ENCODE measurements at places on chromosomes 13 and 19. TPM values are rescaled to one million over a fixed set of nuclear protein-coding genes. Genes with fewer than 3 reads are reported as not detected.

Gene CUL4A
- polyA plus RNA-seq, result 86.6 TPM

Gene IGSF23
- polyA plus RNA-seq, result 0.23 TPM

Gene JUNB
- polyA plus RNA-seq, result 31.9 TPM

Gene NLRP7
- polyA plus RNA-seq, result not detected

Gene SNAPC2
- polyA plus RNA-seq, result 8.4 TPM

Gene BRSK1
- polyA plus RNA-seq, result 0.53 TPM

Gene MEIS3
- 0.83 TPM for polyA plus RNA-seq

Gene ATXN8OS
- polyA plus RNA-seq, result not detected

Gene KLC3
- polyA plus RNA-seq, result 0.03 TPM

GRCh38 chr13:59229401-59229800, 934.3 kb downstream of the DIAPH3 start:
- no peak for DNase-seq

DNA sequence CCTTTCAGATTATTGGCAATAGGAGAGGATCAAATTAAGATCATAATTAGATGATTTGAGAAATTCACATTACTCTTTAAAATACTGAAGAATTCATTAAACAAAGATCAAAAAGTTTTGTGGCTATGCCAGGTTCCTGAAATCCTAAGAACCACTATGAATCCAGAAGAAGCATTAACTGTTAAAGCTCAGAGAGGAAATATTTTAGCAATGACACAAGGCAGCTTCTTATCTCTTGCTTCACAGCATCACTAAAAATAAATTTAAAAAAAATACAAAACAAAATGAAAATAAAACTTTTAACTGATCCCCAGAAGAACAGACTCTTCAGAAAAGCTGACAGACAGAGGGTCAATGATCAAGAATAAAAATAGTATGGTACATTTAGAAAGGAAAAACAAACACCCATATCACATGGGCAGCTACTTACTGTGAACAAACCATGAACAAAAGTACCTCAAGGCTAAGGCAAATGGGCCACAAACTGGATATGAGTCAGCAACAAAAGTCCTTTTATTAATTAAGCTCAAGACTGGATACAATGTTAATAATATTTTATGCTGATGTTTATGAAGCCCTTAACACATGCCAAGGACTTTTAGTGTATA, 19.6 kb downstream of the RNF6 start:
- no peak for DNase-seq

GRCh38 chr13:50286324-50286723, 271.1 kb downstream of the KCNRG start:
- DNase-seq, result no peak

DNA sequence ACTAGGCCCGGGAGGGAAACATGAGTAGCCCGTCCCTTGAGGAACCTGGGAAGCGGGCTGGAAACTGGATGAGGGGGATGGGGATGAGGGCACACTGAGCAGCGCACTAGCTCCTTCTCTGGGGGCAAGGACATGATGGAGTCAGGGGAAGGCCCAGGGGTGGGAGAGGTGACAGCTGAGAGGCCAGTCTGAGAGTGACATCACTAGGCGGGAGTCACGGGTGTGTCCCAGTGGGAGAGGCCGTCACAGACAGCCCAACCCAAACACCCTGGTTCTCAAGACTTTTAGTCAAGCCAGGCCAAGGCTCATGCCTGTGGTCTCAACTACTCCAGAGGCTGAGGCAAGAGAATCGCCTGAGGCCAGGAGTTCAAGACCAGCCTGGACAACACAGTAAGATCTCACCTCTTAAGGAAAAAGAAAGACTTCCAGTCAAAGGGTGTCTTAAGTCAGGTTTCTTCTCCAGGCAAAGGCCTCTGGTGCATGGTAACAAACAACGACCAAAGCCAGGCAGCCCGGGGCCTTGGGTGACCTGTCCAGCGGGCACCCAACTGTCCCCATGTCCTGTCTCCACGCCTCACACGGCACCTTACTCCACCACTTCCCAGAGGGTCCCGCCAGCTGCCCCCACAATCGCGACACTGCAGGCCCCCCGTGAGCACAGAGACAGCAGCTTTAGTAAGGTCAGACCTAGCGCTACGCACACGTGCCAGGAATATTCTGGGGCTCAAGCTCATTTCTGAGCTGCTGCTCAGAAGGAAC, 25.5 kb upstream of the TIMM44 start:
- no peak for DNase-seq

DNA sequence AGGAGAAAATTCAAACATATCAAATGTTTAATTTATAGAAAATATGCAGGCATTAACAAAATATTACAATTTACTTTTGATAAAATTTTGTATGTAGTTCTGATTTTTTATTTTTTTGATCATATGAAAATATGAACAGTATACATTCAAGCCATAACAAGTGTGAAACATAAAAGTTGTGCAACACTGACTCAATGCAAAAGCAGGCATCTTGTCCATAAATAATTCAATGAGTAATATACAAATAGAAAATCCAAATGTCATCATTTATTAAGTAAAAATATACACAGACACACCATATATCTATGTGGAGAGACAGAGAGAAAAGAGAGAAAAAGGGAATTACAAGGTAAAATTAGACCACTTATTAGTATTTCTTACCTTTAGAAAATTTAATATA, 1183.9 kb downstream of the SLITRK1 start:
- no peak for DNase-seq

DNA sequence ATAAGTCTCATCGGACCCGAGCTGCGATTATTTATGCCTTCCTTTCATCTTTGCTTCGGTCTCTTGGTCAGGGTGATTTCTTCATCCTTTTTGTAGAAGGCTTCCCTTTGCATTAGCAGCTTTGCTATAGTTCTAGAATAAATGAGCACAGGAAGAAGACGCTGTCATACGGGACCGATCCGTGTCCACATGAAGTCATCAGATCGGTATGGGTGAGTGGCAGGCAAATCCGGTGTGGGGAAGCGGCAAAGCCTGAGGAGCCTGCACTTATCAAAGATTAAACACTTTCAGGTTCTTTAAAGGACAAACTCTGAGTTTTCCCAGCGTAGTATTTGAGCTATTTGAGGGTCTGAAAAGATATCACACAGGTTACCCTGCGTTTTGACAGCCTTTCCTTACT, 119.3 kb downstream of the IRS2 start:
- DNase-seq, result no peak

DNA sequence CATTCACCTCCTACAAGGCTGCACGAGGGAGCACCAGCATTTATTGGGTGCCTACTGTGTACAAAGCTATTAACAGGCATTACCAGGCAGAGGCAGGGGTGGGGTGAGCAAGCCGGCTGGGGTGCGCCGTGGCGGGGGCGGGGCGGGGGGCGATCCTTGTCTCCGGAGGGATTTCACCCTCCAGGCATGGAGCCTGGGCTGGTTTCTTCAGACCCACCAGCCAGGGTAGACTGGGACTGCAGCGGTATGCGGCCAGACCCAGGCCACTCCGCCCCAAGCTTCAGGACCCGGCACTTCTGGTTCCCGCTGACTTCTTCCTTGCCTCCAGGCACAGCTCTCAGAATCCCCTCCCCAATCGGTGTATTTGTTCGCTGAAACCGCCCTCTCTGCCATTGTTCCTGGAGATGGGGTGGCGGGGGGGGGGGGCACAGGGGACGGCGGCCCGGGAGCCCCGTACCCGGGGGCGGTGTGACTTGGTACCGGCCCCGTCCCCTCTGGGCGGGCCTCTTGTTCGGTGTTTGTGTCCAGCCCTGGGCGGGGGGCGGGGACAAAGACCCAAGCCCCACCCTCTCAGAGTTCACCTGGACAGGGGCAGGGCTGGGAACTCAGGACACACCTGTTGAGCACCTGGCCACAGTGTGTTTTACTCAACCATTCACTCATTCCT, 14.4 kb downstream of the TJP3 start:
- no peak for DNase-seq

DNA sequence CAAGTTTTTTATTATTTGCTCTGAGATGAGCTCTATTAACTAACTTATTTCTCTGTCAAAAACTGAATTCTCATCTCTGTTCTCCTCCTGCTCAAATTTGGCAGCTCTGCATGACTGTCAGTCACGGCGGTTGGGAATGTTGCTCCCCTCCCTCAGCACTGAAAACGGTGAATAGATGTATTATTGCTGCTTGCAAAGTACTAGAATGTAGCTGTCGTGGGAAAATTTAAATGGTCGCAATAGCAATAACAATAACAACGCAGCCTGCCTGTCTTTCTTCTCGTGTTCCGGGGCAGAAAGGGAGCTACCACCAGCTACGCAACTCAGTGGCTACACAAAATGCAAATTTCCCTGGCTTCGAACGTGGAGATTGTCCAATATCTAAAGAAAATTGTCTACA, 125.6 kb upstream of the FRY start:
- no peak for DNase-seq

DNA sequence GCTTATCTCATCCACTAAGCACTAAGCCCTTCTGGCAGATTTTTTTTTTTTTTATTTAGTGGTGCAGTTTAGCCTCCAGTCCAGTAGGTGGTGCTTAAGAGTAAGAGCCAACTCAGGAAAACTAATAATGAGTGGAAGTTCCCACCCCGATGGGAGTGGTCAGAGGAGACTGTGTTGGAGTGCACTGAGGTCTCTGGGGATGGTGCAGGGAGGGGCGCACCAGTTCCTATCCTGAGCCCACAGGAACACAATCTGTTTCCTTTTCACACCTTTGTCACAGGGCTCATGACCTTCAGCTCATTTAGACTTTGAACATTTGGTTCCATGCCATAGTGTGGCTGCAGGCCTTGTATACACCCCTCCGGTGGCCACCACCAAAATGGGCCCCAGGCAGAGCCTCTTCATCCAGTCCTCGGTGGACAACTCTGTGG, 367.4 kb downstream of the SPRY2 start:
- peak; percentile 18 for DNase-seq

- no peak for DNase-seq
Measured at GRCh38 chr13:107422421-107422820, 792.9 kb downstream of the LIG4 start.

DNA sequence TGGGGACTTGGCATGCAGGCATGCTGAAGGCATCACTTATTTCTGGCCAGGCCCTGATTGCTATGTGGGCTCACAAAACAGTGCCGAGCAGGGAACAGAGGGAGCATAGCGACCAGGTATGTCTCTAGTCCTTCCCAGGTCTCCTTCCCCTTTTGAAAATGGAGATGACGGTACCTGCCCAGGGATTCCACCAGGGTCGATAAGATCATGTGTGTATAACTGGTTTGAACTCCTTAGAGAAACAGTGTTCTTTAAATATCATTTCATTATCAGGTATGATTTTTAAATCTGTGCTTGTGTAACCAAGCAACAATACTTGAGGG, 280.6 kb downstream of the FOXO1 start:
- DNase-seq, result no peak

DNA sequence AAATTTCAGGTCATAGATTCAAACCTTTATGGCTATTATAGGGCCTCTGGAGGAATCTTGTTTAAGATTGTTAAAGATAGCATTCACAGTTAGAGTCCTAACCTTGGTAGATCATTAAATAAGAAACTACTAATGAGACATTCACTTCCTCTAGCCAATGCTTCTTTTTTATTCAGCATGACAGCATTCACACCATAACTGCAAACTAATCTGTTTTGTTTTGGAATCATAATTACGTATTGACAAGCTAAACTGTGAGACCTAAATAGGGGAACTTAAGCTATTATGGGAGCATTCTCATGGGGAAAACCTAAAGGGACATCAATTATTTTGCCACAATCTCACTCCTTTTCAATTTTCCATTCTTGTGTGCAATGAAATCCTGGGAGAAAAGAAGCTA, 653.8 kb downstream of the PCDH9 start:
- DNase-seq, result no peak

DNA sequence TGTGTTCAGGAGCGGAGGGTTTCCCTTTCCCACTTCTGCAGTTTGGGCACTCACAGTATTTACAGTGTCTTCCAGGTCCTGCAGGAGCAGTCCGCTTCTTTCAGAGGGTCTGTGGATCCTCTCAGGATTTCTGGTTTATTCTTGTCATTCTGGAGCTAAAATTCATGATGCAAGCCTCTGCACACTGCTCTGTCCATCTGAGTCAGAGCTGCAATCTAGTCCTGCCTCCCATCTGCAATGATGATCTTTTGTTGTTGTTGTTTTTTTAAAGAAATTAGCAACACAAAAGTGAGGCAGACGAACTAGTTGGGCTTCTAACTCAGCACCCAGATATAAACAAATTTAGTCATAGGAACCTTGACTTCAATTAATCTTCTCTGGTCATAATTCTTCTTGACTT, 86.5 kb downstream of the DLEU7 start:
- no peak for DNase-seq

- no peak for DNase-seq
Measured at GRCh38 chr13:60837806-60838205, 440.8 kb downstream of the TDRD3 start.

- no peak for DNase-seq
Measured at GRCh38 chr13:107827840-107828549, 387.3 kb downstream of the LIG4 start.

DNA sequence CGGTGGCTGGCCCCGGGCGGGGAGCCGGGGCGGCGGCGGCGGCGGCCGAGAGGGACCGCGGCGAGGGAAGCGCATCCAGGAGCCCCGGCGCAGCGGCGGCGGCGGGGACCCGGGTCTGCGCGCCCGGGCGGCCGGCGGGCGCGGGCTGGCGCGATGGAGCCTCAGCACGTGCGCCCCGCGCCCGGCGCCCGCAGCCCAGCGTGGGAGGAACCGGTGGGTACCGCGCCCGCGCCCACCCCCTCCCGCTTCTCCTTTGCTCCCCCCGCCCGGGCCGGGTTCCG, 7.8 kb upstream of the DGKH start:
- DNase-seq, result no peak

DNA sequence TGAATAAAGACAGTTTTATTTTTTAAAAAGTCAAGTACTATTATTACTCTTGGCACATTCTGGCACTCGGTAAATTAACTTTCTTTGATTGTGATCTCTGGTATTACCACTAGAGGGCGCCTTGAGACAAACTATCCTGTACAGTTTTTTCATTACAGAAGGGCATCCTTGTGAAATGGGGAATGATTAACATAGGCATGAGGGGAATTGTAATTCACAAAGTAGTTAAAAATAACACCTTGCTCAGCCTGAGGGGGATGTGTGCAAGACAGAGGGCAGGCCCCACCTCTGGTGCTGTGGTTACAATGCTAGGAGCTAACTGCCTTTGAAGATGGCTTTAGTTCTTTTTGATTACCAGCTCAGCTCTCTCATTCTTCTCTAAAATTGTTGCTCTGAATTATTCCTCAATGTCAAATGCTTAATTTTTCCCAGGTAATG, 24.2 kb upstream of the C1QTNF9B start:
- no peak for DNase-seq

DNA sequence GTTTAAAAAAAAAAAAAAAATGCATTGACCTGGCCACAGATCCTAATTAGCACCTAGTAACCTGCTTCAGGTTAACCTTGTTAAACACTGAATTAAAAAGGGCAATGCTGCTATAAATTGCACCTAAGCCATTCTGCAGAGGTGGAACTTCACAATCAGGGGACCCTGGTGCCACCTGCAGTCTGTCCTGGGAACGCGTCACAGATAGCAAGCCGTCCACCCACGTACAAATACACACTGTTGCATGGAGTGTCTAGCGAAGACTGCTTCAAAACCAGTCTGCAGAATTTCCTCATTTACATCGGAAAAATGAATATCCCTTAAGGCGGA, 169.3 kb downstream of the COL4A1 start:
- DNase-seq, result no peak

GRCh38 chr13:97286317-97287046, 64.3 kb downstream of the MBNL2 start:
- DNase-seq, result no peak
